AG10803 (cell line): ENCODE measurements at places on chromosomes 12 and 14.
A peak's percentile ranks its signal among the peaks of the same experiment; 100 is the strongest.

DNA sequence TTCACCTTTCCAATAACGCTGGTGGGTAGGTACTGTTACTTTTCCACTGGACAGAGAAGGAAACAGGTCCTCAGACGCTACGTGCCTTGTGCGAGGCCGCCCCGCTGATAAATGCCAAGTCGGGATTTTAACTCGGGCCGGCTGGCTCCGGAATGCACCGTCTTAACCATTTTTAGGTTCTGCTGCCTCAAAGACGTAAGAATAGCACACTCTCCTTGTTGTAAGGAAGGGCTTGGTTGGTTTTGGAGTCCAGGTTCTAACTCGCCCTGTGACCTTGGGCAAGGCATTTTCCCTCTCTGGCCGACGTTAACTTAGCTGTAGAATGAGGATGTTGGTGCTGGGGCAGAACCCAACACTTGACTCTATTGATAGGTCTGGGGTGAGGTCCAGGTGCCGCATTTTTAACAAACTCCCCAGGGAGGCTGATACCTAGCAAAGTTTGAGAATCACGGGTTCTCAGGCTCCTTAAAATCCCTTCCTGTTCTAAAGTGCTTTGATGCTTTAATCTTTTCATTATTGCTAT lies 814 bp downstream of the ANKRD13A start:
- peak; percentile 67 for DNase-seq

GRCh38 chr14:102726191-102726949 lies 50.9 kb upstream of the TRAF3 start:
- no peak for DNase-seq

GRCh38 chr12:87140262-87140661 lies 884.1 kb upstream of the MGAT4C start:
- peak; percentile 62 for DNase-seq

GRCh38 chr12:100484891-100485471 lies 11.3 kb downstream of the NR1H4 start:
- DNase-seq, result no peak

DNA sequence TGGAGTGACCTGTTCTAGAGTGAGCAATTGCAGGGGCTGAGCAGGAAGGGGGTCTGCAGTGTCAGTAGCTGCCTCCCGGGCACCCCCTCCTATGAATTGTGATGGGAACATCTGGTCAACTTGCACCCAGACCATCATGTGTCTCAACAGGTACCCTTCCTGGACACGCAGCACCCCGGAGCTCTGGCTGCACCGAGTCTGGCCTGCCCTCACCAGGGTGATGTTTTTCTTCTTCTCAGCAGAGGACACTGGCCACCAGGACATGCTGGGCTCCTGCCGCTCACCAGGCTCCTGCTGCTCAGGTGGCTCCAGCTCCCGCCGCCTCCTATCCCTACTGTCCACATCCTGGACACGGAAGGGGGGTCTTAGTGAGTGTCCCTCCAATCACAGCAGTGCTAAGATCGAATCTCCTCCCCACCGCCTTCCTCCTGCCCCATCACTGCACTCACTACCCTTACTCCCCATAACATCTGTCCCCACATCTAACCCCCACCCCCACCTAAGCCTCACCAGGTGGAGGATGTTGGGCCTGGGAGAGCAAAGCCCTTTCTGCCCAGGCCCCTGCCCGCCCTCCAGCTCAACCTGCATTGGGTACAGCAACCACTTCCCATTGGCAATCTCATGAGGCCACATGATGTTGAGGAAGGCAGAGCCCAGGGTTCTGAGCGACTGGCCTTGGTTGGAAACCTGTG lies 14.9 kb downstream of the ITGA7 start:
- DNase-seq, result no peak

- peak; percentile 23 for DNase-seq
Observed at GRCh38 chr14:98578204-98578603, 693.8 kb downstream of the BCL11B start.

DNA sequence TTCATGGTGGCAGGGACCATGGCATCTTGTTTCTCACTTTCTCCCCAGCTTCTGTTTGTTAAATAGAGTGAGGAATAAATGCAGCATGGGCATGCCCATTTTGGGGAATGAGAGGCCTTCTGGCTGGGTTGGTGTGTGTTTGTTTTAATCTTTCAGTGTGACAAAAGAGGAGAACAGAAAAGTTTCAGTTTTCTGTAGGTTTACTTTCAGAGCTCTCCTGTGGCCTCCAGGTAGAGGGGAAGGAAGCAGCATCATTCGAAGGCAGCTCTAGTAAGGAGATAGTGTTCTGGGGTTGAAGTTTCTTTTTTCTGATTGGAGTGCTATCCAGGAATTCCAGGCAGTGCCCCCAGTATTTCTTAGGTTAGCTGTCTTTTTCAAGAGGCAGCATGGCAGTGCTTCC lies 15.3 kb downstream of the MSRB3 start:
- DNase-seq, result no peak

DNA sequence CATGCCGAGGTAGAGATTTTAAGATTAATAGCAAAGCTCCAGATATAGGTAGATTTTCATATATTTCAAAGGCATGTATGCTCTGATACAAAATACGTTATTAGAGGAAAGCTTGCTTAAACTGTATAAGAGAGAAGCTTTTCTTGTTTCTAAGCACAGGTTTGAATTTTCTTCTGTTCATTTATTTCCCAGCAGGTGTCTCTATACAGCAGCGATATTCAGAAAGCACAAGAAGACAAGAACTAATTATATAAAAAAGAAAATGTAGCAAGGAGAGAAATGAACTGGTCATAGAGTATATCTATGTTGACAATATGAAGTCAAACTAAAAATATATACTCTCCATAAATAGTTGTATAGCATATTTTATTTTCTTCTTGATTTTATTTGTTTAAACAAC lies 307.4 kb upstream of the NOVA1 start:
- DNase-seq, result no peak

DNA sequence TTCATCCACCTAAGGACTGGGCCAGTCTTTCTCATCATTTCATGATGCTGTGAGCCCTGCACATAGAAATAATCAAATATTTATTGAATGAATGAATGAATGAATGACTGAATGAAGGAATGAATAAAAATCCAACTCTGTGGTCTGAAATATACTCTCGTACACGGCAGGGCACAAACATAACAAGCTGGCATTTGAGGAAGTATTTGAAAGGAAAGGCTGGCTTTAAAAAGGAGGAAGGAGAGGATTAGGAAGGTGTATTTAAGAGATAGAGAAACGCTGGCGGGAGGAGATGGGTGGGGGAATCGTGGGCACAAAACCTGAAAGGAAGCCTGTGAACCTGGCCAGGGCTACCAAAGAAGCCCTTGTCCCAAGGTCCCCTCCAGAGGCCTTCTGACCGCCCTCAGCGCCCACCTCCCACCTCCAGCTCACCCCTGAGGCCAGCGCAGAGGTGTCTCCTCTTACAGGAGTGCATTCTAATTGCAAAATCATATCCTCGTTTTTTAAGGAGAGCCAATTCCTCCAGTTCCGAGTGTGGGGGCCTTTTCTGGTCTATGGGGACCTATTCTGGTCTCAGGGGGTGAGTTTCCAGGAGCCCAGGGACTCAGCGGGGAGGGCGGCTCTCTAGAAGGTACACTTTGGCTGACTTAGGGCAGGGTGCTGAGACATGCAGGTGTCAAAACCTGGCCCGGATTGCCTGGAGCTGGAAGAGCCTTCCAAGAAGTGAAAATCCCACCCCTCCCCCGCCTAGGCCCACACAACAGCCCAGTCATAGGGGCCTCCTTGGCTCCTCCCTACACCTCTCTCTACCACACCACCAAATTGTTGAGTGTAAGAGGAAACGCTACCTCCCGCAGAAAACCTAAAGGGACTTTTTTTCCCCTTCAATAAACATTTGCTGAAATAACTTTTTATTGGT lies 8.7 kb upstream of the JDP2 start:
- no peak for DNase-seq

- DNase-seq, result no peak
Observed at GRCh38 chr12:103469719-103470118, 26.0 kb downstream of the C12orf42 start.

DNA sequence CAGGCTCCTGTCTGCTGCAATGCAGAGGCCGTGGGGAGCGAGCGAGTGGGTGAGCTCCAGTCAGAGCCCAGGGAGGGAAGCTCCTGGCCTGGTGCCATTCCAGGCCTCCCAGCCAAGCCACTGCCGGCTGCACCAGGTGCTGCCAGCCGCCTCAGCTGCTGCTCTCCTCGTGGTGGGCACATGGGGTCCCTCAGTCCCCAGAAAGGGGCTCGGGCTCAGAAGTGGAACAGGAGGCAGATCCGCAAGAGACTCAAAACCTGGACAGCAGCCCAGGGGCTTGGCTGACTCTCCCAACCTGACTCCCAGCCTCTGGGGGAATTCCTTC lies 2.4 kb downstream of the ABCB9 start:
- no peak for DNase-seq

GRCh38 chr12:24889411-24889810 lies 59.5 kb downstream of the BCAT1 start:
- DNase-seq, result no peak

DNA sequence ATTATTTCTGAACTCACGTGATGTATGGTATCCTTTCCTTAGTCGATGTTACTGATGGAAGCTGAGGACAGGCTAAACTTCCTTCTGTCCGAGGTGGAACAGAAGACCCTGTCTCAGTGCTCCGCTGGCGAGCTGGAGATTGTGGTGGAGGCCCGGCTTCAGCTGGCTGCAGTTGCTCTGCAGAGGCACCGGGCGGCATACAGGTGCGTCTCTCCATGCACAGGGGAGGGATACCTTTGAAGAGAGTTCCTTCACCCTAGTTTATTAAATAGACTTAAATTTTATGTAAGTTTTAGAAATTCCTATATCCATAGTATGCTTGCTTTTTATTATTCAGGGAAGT lies 186.7 kb upstream of the NEDD1 start:
- DNase-seq, result no peak

GRCh38 chr14:75461755-75462349 lies 34.0 kb downstream of the JDP2 start:
- no peak for DNase-seq

GRCh38 chr12:92472201-92472600 lies 230.6 kb upstream of the PLEKHG7 start:
- no peak for DNase-seq

- no peak for DNase-seq
Observed at GRCh38 chr12:29187756-29188155, 38.7 kb downstream of the FAR2 start.

DNA sequence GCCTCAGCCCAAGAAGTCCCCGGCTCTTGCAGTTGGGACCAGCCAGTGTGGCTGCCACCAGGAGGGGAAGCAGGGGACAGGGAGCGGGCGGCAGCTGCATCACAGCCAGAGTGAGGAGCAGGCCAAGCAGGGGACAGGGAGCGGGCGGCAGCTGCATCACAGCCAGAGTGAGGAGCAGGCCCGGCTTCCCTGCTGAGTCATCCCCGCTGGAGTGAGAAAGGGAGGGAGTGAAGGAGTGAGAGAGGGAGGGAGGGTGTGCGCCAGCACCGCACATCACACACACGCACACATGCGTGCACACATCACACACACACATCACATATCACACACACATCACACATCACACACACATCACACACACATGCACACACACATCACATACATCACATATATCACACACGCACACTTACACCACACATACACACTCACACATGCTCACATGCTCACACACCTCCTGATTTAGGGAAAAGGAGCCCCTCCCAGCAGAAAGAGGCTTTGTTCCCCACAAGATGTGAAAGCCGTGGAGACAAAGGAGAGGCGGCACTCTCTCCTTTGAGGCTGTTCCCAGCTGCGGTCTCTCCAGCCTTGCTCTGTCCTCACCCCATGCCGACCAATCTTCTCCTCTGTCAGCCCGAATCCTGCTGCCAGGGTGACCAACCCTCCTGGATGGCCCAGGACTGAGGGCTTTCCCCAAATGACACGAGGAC lies 16.7 kb upstream of the ZDHHC22 start:
- peak; percentile 70 for DNase-seq

DNA sequence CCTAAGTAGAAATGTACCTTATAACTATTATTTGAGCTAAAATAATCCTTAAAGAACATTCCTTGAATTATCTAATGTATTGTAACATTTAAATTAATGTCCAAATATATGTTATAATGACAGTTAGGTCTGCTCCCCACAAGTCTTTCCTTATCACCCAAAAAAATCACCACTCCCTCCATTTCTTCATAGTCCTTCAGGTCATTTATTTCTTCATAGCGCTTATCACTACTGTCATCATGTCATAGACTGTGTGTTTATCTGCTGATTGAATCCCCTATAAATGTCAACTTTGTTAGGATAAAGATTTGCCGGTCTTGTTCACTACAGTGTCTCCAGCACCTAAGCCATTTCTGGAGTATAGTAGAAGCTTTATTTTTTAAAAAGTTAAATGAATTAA lies 12.0 kb downstream of the LUM start:
- no peak for DNase-seq

DNA sequence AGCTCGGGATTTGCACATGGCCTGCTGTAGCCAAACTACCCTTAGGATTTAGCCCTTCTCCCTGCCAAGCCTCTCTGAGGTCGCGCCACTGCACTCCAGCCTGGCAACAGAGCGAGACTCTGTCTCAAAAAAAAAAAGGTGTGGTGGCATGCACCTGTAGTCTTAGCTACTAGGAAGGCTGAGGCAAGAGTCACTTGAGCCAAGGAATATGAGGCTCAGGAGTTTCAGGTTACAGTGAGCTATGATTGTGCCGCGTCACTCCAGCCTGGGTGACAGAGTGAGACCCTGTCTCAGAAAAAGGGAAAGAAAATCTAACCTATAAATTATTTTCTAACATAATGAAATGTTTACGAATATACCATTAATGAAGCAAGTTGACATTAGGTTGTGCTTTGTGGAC lies 29.7 kb downstream of the ESRRB start:
- DNase-seq, result no peak

- DNase-seq, result no peak
Observed at GRCh38 chr14:78498062-78498595, 328.0 kb downstream of the NRXN3 start.

DNA sequence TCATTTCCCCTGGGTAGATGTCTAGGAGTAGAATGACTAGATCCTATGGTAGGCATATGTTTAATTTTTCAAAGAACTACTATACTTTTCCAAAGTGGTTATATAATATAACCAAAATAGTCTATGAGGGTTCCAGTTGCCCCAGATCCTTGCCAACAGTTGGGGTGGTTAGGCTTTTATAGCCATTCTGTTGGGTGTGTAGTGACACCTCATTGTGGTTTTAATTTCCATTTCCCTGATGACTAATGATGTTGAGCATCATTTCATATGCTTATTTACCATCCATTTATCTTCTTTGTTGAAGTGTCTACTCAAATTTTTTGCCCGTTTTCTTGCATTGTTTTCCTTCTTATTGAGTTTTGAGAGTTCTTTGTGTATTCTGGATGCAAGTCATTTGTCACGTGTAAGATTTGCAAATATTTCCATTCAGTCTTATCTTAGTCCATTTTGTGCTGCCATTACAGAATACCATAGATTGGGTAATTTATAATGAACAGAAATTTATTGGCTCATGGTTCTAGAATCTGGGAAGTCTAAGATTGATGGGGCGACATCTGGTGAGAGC lies 4.7 kb downstream of the SYNE2 start:
- DNase-seq, result no peak
